ENCODE measurements at places on chromosomes 3 and 15. TPM values are rescaled to one million over a fixed set of nuclear protein-coding genes. Genes with fewer than 3 reads are reported as not detected.
A peak's percentile ranks its signal among the peaks of the same experiment; 100 is the strongest.

- DNase-seq: peak; percentile 49
Measured at GRCh38 chr3:191366675-191367074, 36.3 kb upstream of the UTS2B start.

- DNase-seq: no peak
Measured at GRCh38 chr3:171183042-171183441, 156.5 kb upstream of the SLC2A2 start.

- DNase-seq: no peak
Measured at GRCh38 chr3:175484666-175485065, 625.5 kb downstream of the NAALADL2 start.

GRCh38 chr3:154122552-154122911 is 1.3 kb downstream of the ARHGEF26 start:
- no peak for DNase-seq

- no peak for DNase-seq
Measured at GRCh38 chr15:51067510-51067909, 27.2 kb downstream of the TNFAIP8L3 start.

DNA sequence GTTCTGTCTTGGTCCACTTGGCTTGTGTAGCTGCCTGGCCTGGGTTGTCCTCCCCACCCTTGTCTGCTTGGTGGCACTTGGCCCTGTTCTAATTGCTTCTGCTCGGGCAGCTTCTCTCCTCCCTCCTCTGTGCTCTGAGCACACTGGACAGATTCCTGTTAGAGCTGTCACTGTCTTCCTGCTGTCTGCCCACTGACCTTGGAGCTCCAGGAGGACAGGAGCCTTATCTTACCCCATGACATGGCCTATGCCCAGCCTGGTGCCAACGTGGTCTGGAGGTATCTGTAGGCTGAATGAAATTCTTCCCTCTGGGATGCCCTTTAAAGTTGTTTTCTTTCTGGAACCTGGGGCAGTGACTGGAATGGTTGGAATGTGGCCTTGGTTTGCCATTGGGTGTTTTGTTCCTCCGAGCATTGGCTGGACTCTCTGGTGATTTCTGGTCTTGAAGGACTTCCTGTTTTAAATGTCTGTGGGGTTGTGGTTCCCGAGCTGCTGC is 94.1 kb downstream of the FAM43A start:
- DNase-seq: peak; percentile 30

GOLGA6L7 gene
- not detected for total RNA-seq

CNTN4 gene
- total RNA-seq: not detected

DNA sequence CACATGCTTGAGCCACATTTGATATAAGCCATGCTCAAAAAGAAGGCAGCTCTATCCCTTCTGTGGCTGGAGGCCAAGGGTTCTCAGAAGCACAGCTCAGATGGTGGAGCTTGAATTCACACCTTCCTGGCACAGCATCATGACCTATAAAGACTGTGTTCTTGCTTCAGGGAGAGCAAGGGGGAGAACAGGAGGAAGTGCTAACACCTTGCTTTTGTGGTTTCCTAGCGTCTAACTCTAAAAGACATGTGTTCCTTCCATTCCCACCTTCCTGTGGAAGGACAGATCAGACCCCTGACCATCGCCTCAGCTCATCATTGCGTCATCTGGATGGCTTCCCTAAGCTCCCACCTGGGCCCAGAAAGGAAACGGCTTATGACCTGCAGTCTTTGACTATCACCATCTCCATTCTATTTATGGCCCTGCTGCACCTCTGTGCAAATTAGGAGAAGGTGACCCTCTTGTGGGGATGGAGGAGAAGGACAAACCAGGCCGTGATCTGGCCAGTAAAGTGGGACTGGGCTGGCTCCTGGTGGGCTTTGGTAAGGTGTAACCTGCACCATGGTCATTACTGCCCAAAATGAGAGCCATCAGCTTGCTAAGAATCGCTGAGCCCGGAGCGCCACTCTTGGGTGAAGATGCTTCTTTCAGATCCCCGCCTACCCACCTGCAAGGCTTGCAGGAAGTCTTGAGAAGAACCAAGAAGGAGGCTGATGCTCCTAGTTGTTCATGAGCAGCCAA is 128.5 kb downstream of the SERPINI1 start:
- DNase-seq: no peak

DNA sequence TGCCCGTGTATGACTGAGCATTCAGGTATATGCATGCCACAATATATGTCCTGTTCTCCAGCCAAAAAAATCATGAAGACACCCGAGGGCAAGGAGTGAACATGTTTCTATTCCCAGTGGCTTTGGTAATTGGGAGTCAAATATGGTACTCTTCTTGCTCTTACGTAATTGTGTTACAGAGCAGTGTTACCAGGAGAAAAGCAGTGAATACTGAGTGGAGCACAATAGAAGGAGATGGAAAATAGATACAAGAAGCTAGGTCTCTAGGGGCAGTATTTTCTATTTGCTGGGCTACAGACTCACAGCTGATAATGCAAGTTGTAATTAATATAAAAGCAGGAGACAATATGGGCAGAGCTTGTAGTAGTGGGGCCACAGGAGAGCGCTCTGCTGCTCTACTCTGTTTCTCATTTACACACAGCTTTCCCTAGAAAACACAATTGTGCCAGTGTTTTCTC is 13.2 kb downstream of the MEIS2 start:
- DNase-seq: no peak

GRCh38 chr15:47795864-47796263 is 78.6 kb downstream of the SEMA6D start:
- no peak for DNase-seq

SCAANT1 gene
- not detected for total RNA-seq
